ENCODE measurements at places on chromosomes 2 and 18. TPM values are rescaled to one million over a fixed set of nuclear protein-coding genes. Genes with fewer than 3 reads are reported as not detected.
A peak's percentile ranks its signal among the peaks of the same experiment; 100 is the strongest.

LYG2 gene
- total RNA-seq = not detected

DNA sequence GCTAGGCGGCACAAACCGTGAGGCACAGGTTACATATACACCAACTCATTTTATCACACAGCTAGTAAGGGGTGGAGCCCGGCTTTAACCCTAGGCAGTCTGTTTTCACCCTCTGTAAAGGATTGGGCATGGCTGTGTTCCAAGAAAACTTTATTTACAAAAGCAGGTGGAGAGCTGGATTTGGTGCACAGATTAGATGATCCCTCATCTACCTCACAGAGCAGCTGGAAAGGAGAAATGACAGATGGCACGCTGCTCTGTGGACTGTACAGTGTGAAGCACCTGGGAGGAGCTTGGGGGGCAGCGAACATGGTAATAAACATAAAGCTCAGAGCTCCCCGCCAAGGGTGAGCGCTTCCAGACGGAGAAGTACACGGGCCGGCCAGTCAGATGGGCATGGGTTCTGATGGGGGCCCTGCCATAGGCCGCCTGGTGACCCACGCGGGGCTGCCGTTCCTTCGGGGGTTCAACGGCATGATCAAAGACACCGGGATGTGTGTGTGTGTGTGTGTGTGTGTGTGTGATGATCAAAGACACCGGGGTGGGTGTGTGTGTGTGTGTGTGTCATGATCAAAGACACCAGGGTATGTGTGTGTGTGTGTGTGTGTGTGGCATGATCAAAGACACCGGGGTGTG is 862 bp upstream of the TMEM177 start:
- no peak for DNase-seq

DNA sequence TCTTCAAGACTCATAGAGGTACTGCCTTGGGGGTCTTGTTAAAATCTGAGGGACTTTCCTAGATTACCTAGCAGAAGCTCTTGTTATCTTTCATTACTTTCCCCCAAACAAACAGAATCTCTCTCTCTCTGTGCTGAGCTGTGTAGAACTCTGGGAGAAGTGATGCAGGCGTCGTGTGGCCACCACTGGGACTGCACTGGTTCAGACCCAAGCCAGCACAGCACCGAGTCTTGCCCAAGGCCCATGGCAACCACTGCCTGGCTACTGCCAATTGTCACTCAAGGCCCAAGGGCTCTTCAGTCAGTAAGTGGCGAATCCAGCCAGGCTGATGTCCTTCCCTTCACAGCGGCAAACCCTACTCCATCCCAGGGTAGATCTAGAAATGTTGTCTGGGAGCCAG is 28.6 kb downstream of the PPP1R1C start:
- DNase-seq = no peak

GRCh38 chr18:45512363-45512953 is 102.8 kb upstream of the SLC14A2 start:
- DNase-seq = no peak

DNA sequence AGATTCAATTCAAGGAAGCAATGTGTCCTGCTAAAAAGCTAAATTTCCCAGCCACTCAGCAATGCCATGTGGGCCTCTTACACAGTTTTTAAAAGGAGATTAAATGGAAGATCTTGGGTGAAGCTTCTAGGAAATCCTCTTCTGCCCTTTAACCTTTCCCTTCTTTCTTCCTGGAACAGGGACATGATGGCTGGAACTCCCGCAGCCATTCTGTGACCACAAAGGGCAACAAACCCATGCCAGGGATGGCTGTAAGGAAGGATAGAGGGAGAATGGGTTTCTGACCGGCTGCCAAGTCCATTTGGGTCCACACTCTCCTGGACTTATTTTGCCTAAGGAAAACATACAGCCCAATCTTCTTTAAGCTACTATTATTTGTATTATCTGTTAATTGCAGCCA is 52.6 kb upstream of the ASAP2 start:
- no peak for DNase-seq

- DNase-seq = no peak
These were observed 129.5 kb upstream of the TMEM200C start for GRCh38 chr18:6024745-6025248.

GRCh38 chr2:72765997-72766609 is 59.7 kb downstream of the EXOC6B start:
- no peak for DNase-seq

DNA sequence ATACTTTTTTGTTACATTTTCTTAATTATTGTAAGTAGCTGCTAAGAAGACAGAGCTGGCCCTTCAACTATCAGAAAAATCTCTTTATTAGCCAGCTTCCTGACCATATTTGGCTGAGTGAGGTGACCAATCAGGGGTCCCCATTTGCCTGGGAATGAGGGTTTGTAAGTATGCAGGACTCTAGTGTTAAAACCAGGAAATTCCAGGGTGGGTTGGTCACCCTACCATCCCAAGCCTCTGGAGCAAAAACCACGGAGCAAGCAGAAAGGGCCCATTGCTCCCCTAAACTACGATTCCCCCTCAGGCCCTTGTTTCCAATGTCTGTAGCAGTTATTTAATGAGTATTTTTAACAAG is 165.6 kb upstream of the NCKAP5 start:
- no peak for DNase-seq

DNA sequence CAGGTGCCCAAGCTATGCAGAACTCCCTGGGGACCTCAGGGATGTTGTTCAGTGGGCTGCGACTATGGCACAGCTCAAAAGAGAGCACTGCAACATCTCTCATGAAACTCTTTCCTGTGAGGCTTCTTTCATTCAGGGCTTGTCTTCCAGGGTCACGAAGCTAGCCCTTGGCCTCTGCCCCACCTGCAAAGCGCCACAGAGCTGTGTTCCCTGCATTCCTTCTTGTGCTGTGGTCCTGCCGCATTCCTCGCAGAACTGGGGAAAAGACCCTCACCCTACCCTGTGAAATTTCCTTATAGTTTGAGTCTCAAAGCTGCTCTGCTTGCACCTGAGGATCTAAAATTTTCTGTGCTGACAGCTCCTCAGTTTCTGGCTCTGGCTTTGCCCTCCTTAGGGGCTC is 26.3 kb upstream of the ITGB6 start:
- no peak for DNase-seq

DNA sequence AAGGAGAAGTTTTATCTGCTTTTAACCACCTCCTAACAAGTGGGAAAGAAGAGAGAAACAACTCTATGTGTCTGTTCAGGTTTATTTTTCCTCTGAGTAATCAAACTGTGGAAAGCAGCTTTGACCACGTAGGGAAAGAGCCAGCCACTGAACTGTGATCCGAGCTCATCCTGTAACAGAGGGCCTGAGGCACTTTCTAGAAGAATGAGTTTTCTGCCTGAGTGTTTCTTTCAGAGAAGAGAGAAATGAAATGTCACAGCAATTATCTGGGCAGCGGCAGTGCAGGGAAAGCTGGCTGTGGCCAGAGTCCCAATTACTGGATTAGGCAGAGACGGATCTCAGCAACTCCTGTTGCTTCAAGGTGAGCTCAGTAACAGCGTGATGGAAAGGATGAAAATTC is 151.9 kb downstream of the CD226 start:
- no peak for DNase-seq

HSBP1L1 gene
- 3.3 TPM for total RNA-seq

- no peak for DNase-seq
These were observed 13.7 kb upstream of the DAPL1 start for GRCh38 chr2:158781353-158781961.

GRCh38 chr2:117942551-117942950 is 71.3 kb downstream of the CCDC93 start:
- DNase-seq = no peak

DNA sequence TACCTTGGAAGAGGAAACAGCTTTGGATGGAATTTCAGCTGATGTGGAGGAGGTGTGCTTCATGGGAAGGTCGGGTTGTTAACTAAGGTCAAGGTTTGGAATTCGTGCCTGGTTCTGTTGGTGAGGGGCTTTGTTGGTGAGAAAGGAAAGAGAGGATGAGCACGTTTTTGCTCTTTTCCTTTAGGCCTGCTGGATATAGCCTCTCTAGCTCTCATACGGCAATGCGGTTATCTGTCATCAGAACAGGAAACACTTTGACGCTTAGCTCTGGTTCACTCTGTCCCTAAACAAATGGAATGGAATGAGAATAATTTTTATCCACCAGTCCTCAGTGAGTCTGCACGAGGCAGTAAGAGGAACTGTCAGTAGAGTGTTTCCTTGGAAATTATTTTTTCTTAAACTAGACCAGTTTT is 169.7 kb upstream of the NOSTRIN start:
- DNase-seq = no peak

DNA sequence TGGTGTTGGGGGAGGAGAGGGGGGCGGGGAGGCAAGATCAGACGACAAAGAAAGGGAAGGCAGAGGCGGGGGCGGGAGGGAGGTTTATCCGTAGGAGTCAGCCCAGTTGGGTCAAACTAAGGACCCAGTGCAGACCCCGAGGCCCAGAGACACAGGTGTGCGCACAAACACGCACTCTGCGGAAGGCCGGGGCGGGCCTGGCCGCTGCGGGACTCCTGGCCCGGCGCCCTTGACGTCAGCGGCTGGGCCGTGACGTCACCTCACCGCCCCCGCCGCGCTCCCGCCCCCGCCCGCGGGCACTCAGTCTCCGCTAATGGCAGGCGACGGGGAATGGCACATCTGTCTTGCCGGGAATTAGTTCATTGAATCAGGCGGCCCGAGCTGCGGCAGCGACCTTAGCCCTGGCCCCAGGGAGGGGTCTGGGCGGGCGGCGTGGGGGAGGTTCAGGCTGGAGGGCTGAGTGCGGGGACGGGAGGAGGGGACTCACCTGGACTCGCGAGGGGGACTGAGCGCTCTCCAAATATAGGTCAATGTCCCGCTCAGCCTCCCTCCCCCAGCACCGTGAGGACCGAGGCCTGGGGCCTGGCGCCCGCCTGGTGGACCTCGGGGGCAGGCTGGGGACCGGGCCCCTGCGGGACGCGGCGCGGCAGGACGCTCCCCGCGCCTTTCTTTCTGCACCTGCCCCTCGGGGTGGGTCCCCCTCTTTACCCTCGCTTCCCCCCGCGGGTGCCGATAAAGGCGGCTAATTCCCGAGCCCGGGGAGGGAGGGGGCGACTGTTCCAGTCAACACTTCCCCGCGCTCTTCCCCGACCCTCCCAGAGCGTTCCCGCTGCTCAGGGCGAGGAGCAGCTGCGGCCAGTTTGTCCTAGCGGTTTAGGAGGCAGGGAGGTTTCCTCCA is 15.5 kb upstream of the ECEL1 start:
- peak; percentile 50 for DNase-seq

GRCh38 chr18:35605686-35606417 is 24.3 kb downstream of the GALNT1 start:
- DNase-seq = no peak

All from CD8-positive, alpha-beta memory T cell (primary cell).